Esophagus muscularis mucosa (tissue), 4 donors: ENCODE measurements at places on chromosomes 4 and X. TPM values are rescaled to one million over a fixed set of nuclear protein-coding genes. Genes with fewer than 3 reads are reported as not detected.
A peak's percentile ranks its signal among the peaks of the same experiment; 100 is the strongest.

- DNase-seq: no peak
Measured at GRCh38 chr4:141926406-141926805, 290.0 kb downstream of the IL15 start.

GRCh38 chrX:15848576-15848975 is 6.0 kb downstream of the AP1S2 start:
- no peak for DNase-seq

DNA sequence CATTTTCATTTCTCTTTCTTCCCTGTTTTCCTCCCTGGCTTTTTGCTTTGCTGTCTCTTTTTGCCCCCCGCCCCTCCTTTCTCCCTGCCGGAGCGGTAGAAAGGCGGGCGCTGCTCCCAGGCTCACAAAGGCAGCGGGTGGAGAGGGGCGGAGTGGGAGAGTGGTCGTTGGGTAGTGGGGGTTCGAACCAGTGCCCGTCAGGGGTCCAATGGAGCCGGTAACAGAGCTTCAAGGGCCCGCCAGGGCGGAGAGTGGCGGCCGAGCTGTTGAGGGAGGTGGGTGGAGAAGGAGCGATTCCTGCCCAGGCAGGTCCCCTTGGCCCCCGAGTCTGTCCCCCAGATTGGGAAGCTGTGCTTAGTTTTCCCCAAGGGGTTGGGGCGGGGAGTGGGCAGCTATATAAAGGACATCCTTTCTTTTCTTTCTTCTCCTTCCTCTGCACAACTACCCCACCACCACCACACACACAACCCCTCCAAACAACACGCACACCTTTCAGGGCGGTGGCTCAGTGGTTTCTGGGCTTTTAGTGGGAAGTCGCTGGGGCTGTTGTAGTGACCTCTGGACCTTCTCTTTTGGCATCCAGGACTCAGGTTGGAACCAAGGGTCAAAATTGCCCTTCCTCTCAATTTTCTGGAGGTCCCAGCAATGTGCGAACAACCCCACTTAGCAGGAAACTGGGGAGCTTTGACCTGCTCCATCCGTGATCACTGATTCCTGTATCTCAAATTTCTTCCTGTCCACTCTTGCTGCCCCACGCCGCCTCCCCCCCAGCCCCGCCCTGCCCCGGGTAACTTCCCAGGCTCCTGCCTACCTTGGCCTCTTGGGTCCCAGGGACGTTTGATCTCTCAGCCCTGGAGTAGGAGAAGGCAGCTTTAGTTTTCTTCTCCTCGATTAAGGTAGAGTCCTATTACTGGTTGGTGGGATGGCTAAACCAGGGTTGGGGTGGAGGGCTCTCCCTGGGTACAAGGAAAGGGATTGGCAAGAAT is 1.9 kb downstream of the EFNB1 start:
- no peak for DNase-seq

DNA sequence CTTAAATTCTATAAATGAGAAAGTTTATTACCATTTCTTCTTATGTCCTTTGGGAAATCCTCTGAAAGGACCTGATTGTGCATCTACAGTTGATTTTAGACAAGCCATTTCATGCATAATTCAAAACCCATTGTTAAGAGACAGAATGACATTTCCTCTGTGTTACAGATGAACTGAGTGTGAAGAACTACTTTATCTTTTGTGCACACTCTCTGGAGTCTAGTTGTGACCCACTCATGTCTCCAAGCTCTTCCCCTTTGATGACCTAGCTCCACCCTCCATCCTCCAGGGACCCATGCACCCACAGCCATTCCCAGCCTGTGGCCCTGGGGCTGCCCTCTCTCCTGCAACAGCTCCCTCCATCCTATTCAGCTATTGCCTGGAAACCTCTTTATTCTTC is 57.5 kb upstream of the BMPR1B start:
- no peak for DNase-seq

DNA sequence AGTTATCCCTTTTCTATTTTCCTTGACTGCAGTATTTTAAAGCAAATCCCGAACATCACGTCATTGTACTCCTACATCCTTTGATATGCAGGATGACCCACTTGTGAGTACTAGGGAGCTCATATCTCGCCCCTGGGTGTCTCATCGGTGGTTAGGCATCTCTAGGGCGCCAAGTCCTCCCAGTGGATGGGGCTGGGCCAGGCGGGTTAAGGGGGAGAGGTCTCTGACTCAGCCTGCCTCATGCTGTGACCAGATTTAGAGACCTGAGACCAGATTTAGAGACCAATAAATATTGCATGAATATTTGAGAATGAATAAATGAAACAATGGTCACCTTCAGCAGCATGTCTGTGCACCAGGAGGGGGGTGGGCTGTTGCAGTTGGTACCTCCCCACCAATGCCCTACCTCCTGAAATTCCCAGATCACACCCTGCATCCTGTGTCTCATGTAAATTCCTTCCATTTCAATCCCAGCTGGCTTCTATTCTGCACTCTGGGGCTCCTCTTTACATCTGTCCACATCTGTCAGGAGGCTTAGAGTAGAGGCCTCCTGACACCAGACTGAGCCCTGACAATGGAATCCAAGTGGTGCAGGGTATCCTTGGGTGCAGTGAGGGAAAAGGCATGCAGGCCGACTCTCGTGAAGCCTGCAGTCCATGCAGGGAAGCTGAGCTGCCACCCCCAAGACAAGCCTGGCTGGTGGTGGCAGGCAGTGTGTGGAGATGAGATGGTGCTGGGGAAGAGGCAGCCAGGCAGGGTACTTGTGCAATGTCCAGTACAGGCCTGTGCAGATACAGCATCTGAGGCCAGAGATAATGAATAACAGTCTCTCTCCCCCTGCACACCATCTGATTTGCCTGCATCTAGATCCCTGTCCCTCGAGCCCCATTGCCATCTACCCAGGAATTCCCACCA is 5.2 kb downstream of the APLN start:
- DNase-seq: peak; percentile 12

DNA sequence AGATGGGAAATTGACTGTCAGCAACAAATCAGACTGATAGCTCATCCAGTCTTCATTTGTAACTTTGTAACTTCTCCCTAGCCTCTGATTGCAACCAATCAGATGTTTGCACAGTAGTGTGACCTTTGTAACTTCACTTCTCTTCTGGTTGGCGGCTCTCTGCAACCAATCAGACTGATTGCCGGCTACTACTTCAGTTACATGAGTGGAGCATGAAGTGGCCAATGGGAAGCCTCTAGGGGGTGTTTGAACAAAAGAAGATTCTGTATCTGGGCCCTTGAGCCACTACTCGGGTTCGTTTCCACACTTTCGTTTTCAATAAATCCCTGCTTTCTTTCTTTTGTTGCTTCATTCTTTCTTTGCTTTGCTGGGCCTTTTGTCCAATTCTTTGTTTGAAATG is 1285.8 kb downstream of the TECRL start:
- no peak for DNase-seq

GRCh38 chrX:111831343-111831742 is 44.6 kb upstream of the TRPC5OS start:
- DNase-seq: no peak

- DNase-seq: no peak
Measured at GRCh38 chr4:168832763-168833575, 177.1 kb downstream of the CBR4 start.

DNA sequence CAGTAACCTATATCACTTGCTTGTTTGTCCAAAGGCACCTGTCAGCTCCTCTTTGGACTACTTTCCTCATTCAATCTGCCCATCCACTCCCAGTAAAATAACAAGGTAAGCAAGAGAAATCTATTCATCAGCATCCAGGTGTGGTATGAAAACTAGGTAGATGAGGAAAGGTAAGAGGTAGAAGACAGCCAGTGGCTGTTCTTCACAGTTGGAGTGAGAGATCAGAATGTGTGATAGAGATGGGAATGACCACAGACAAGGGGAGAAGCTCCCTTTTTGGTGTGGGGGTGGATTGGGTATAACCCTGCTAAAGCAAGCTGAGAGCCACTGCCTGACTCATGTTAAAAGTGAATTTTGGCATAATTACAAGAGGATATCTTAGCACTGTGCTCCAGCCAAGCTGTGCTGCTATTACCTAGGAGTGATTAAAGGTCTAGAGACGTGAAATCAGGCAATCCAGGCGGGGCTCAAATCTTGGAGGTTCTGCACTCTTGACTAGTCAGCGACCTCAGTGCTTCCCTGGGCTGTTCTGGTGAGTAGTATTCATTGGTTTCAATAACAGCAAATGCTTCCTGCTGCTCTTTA is 28.1 kb upstream of the RASL11B start:
- DNase-seq: no peak

GRCh38 chr4:177235026-177235425 is 74.6 kb upstream of the NEIL3 start:
- no peak for DNase-seq

DNA sequence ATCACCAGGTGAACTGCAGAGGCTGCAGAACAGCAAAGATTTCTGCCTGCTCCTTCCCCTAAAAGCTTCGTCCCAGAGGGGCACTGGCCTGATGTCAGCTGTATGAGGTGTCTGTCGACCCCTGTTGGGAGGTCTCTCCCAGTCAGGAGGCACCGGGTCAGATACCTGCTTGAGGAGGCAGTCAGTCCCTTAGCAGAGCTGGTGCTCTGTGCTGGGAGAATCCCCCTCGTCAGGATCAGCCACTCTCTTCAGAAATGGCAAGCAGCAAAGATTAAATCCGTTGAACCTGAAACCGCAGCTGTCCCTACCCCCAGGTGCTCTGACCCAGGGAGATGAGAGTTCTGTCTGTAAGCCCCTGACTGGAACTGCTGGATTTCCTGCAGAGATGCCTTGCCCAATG is 1166.3 kb upstream of the ADGRL3 start:
- DNase-seq: no peak

GRCh38 chr4:5757954-5758353 is 47.0 kb downstream of the EVC start:
- no peak for DNase-seq

DNA sequence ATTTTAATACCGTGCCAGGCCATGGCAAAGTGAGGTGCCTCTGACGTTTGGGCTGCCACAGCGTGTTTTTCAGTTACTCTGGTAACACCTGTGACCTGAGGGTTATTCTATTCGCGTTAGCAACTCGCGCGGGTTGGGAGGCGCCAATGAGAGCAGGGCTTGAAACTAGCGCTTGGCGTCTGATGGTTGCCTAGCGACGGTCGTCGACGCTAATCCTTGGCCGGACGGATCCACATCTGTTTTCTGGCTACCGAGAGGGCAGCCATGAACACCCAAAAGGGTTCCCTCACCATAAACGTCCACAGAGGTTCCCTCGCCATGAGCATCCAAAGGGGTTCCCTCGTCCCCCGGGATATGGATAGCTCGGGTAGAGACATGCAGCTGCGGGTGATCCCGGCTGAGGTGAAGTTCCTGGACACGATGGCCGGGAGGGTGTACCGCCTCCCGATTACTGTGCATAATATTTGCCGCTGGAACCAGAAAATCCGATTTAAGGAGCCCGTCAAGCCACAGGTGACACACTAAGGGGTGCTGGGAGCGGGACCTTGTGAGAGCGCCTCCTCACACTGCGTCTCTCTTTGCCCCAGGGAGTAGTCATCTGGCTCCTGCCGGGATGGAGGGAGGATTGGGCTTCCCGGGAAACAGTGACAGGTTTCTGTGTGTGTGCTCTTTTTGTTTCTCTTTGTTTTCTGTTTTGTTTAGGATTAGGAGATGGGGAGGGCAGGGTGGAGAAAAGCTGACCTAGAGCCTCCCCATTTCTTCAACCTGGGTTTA is at the start of gene CFAP47:
TSS of gene CFAP47 (plus strand) at position 199 of the 774 bp plus-strand sequence. CDS start at position 265, 66 bp downstream.
- DNase-seq: no peak

- DNase-seq: no peak
Measured at GRCh38 chr4:63904201-63904600, 505.0 kb downstream of the TECRL start.

- DNase-seq: no peak
Measured at GRCh38 chr4:180618396-180618795, 1624.8 kb upstream of the TENM3 start.

DNA sequence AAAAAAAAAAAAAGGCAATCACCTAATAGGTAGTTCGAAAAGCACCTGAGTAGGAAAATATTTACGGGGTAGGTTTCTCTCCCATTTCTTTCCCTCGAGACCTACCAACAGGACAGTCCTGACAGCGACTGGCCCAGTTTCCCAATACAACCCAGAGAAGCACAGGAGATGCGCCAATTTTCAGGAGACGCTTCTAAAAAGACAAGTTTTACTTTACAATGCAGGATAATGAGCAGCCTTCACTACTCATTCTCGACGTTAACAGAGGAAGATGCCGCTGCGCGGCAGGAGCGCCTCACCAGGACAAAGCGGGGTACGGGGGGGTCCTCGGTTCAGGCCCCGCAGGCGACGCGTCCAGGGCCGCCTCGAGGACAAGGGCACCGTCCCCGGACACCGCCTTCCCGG is 708 bp downstream of the BCLAF3 start:
- DNase-seq: no peak

- DNase-seq: no peak
Measured at GRCh38 chr4:39320381-39321115, 45.6 kb downstream of the RFC1 start.

The CLTRN gene
- 0.42 TPM for total RNA-seq

The KDR gene
- total RNA-seq: 56.2 TPM

The SPOCK3 gene
- 0.52 TPM for total RNA-seq

The MAGED4B gene
- total RNA-seq: 0.32 TPM

The CD40LG gene
- not detected for total RNA-seq

The GAB3 gene
- 5.0 TPM for total RNA-seq
